ENCODE measurements at places on chromosomes 2 and 18. TPM values are rescaled to one million over a fixed set of nuclear protein-coding genes. Genes with fewer than 3 reads are reported as not detected.

Gene CFAP221
- 0.36 TPM for total RNA-seq

Gene G6PC2
- not detected for total RNA-seq

Gene SLC30A3
- total RNA-seq: under 0.01 TPM

Gene TMEM163
- total RNA-seq: under 0.01 TPM

Gene BOD1L2
- not detected for total RNA-seq

Data from osteoblast (primary cell).